ENCODE measurements at places on chromosomes 2 and 18.

DNA sequence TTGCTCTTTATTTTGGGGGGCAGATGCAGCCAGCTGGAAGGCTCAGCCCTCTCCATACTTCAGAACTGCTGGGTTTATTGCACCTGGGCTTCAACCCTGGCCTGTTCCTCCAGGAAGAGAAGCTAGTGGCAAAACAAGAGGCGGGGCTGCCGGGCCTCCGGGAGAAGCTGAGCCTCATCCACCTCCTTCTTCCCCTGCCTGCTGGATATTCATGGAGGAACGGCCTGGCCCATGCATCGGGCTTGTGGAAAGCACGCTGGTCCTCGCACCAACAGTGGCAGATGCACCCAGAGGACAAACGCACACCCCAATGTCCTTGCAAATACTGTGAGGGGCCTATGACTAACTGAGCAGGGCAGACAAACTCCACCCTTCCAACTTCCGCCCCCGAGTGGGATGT lies 30.6 kb downstream of the FAM178B start:
- no peak for DNase-seq

DNA sequence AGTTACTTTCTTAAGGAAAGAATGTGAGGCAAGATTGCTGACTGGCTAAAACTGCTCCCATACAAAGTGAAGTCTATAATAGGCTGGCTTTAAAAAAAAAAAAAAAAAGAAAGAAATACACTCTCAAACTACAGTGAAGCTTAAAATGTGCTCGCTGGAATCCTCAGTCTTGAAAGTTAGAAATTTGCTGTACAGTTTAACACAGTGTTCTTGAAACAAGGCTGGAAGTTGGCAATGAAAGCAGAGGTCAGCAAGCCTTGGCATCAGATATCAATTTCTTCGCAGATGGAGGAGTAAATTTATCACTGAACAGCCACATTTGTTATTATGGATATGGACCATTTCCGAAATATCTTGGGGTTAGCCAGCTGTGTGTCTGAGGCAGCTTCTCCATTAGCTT lies 392.9 kb downstream of the ZNF516 start:
- DNase-seq: no peak

- DNase-seq: no peak
Observed at GRCh38 chr2:67984600-67984999, 78.2 kb downstream of the C1D start.

GRCh38 chr2:120539424-120539936 lies 193.5 kb downstream of the INHBB start:
- no peak for DNase-seq

- no peak for DNase-seq
Observed at GRCh38 chr2:39989888-39990287, 210.8 kb upstream of the THUMPD2 start.

- DNase-seq: no peak
Observed at GRCh38 chr2:158999458-158999857, 31.0 kb downstream of the TANC1 start.

DNA sequence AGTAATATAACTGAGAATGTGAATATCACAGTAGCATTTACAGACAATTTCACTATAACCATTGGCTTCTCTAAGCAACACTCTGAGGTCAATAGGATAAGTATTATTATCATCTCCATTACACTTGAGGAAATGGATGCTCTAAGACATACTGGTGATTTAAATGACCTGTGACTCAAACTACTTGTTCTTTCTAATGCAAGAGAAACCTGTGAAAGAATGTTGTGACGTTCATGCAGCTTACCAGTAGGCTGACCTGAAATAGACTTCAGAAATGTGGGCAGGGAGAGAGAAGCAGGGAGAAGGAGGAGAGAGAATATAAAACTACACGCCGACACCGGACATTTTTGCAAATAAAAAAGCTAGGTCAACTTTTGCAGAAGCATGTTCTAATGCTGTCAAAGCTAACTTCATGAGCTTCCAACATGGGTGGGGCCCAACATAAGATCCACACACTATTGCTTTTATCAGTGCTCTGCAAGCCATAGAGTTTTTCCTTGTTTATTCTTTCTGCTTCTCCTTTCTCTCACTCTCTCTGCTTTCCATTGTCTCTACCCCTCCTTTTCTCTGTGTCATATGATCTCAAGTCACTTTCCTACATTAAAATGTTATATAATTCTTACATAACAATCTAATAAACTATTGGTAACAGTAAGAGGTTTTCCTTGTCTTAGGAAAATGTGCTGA lies 217.6 kb upstream of the FN1 start:
- DNase-seq: no peak

DNA sequence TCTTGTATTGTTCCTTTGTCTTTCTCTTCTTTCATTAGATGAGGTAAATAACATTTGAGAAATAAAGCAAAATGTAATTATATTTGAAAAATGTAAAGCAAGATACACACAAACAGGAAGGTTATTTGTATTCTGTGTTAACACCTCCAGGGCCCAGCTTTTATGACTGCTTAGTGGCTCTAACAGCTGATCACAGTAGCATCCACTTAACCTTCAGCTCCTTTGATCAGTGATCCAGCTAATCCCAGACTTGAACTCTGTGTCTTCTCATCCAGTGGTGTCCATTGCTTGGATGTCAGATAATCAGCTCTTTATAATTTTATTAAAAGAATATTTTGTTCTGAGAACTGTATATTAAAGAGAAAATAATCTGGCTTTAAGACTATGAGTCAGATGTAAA lies 44.5 kb downstream of the PSMD14 start:
- DNase-seq: no peak

DNA sequence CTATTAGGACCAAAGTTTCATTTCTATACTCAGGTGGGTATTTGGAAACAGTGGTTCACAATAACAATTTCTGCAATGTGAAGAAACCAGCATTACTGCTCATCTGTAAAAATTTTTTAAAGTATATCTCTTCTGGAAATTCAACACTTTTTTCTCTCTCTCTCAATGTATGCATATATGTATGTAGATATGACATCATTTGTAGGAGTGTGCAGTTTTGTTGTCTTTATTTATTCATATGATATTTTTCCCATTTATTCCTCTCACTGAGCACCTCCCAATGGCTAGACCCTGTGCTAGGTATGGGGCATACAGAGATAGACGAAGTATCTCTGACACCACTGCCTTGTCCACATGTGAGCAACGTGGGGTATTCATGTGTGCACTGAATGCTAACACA lies 58.3 kb downstream of the RDH14 start:
- no peak for DNase-seq

GRCh38 chr2:220857368-220857767 lies 714.7 kb downstream of the EPHA4 start:
- DNase-seq: no peak

DNA sequence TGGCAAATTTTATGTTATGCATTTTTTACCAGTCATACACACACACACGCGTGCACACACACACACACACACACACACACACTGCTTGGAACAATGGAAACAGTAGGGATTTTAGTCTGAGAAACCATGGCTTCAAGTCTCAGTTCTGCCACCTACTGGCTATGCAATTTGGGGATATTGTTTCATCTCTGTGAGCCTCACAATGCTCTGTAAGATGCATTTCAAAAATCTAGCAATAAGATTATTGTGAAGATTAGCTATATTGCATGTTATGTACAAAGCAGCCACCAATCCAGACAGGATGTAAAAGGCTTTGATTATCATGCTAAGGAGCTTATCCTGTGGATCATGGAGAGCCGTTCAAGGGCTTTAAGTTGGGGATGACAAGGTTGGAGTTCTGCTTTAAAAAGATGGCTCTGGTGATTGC lies 401.4 kb downstream of the NBAS start:
- DNase-seq: no peak

- no peak for DNase-seq
Observed at GRCh38 chr2:101160454-101160853, 9.3 kb upstream of the TBC1D8 start.

- DNase-seq: no peak
Observed at GRCh38 chr18:56172527-56172926, 465.9 kb downstream of the TXNL1 start.

- DNase-seq: no peak
Observed at GRCh38 chr2:35510636-35511035, 844.9 kb upstream of the CRIM1 start.

GRCh38 chr18:50011813-50012435 lies 183.0 kb downstream of the MYO5B start:
- DNase-seq: no peak

DNA sequence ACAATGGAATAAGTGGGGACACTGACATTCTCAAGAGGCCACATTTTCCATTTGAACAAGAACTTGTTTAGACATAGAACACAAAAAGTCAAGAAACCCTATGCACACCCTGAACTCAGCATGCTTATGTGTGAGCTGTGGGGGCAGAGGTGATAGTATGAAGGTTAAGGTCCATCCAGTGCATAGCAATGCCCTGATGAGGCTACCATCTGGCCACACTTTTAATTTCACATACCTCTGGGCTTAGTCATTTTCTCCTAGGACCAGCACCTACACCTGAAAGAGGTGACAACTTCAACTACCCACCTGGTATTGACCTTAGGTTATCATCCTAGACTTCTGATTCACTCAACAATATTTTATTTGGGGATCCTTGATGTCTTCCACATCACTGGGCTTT lies 139.8 kb downstream of the PIK3C3 start:
- DNase-seq: no peak

GRCh38 chr18:23143815-23144261 lies 8.6 kb downstream of the CABLES1 start:
- DNase-seq: no peak

- no peak for DNase-seq
Observed at GRCh38 chr2:119170504-119170903, 12.0 kb upstream of the C1QL2 start.

DNA sequence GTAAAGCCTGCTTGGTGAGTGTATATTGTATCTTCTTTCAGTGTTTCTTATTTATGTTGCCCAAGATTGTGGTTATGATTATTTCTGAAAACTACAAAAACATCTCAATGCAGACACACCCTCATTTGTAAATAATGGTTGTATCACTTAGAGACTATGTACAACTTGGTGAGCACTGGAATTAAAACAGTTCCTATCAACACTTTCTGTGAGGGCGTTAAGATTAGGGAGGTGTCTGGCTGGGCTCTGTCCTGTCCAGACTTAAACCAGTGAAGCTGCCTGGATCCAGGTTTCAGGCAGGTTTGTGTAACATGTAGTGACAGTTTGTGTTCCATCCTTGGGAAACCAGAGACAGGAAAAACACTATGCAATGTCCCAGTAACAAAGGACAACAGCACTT lies 49.7 kb downstream of the CTAGE1 start:
- no peak for DNase-seq

DNA sequence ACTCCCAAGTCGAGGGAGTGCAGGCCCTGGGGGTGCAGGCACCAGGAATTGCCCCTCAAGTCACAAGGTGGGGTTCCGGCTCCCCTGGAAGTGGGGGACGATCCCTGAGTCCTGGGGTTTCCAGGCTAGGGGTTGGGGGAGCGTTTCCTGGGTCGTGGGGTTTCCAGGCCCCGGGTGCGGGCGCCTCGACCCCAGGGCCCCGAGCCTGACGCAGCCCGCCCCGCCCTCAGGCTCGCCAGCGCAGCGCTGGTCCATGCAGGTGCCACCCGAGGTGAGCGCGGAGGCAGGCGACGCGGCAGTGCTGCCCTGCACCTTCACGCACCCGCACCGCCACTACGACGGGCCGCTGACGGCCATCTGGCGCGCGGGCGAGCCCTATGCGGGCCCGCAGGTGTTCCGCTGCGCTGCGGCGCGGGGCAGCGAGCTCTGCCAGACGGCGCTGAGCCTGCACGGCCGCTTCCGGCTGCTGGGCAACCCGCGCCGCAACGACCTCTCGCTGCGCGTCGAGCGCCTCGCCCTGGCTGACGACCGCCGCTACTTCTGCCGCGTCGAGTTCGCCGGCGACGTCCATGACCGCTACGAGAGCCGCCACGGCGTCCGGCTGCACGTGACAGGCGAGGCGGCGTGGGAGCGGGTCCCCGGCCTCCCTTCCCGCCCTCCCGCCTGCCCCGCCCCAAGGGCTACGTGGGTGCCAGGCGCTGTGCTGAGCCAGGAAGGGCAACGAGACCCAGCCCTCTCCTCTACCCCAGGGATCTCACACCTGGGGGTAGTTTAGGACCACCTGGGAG lies 12.0 kb downstream of the SIGLEC15 start:
- DNase-seq: peak; percentile 26

DNA sequence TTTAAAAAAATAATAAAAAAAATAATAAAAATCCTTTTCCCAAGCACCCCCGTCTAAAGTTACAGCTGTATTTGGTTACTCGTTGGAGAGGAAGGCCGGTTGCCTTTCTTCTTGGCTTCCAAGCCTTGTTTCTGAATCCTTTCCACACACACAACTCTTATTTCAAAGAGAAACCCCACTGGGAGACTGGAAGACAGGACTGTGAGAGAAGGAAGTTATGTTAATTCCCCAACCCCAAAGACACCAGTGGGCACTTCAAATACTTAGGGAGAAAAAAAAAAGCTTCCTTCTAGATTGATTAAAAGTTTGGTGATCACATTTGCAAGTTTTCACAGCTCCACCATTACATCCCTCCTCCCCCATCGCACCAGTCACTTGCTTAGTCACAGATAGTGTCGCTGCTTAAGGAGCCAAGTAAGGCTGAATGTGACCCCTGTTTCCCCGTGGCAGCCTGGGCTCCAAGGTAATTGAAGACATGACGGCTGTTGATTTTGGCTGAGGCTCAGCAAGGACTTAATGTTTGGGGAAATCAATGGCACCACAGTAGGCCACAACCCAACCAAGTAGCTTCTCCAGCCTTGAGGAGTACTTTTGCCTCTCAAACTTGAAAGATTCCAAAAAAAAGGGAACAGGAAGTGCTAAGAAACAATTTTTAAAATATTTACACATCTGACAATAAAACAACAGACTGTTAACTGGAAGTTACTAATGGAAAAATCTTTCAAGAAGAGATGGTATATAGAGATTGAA lies 40.8 kb upstream of the FRZB start:
- DNase-seq: no peak

DNA sequence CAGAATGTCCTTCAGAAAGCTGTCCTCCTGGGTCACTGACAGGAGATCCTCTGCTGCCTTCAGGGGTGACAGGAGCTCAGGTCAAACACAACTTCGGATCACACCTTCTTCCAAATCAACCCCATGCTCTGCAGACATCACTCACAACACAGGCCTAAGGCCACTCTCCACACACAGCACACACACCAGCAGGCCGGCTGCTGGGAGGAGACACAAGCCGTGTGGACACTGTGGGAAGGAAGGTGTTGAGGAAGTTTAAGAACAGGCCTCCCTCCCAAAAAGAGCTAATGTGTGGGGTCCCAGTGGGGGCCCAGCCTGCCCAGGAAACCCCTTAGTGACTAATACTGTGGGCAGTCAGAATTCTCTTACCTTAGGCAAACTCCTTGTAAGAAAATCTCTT lies 290.3 kb upstream of the ID2 start:
- DNase-seq: no peak

Measured in activated gamma-delta T cell treated with Interleukin-2 at 50 U/mL for 16 hours (primary cell).